ENCODE measurements at places on chromosomes 7 and 10. TPM values are rescaled to one million over a fixed set of nuclear protein-coding genes. Genes with fewer than 3 reads are reported as not detected.

DOCK1 gene
- total RNA-seq = 31.3 TPM

DNA sequence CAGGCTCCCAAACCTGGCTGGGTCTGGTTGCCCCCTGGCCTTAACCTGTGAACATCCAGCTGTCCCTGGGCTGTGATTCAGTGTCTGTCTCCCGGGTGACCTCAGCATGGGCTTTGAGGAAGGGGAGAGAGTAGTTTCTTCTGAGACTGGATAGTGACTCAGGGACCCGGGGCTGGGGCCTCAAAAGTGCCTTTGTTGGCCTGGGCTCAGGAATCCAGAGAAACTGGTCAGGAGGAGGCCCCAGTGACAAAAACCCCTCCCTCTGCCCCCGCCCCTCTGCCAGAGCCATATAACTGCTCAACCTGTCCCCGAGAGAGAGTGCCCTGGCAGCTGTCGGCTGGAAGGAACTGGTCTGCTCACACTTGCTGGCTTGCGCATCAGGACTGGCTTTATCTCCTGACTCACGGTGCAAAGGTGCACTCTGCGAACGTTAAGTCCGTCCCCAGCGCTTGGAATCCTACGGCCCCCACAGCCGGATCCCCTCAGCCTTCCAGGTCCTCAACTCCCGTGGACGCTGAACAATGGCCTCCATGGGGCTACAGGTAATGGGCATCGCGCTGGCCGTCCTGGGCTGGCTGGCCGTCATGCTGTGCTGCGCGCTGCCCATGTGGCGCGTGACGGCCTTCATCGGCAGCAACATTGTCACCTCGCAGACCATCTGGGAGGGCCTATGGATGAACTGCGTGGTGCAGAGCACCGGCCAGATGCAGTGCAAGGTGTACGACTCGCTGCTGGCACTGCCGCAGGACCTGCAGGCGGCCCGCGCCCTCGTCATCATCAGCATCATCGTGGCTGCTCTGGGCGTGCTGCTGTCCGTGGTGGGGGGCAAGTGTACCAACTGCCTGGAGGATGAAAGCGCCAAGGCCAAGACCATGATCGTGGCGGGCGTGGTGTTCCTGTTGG, at the start of gene CLDN4:
TSS of gene CLDN4 (plus strand) at position 316 of the 903 bp plus-strand sequence. CDS start at position 522, 206 bp downstream.
- no peak for DNase-seq

HECW1 gene
- 0.13 TPM for total RNA-seq

DNA sequence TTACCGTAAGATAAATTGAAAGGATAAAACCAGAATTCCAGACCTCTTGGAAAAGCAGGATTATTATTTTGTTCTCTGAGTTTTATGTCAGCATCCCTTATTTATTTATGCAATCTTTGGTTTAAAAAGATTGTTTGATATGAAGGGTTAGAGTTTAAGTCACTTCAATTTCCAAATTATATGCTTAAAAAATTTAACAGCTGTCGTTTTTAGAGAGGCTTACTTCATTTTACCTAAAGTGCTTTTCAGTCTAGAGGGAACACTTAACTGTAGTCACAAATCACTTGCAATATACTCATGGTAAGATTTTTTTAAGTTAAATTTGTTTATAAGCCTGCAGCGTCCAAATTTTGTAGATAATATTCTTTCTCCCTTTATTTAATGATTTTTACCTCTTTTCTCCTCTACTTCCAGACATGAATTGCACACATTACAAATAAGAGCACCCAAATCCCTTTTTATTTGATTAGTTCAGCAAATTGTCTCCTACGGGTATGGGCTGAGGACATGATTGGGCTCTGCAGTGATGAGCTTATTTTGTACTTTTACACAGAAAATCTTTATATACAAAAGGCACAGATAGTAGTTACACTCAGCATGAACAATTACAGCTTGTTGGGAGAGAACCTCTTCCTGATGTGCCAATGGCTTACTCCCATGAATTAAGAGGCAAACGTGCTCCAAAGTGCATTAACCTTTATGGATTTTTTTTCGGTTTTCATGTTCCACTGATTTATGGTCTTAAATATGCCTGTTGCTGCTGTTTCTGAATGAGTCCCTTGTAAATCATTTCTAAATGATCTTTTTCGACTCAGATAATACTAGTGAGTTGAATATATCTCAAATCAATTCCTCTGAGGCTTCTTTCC, 319.3 kb upstream of the LRGUK start:
- DNase-seq = no peak

OR2A5 gene
- total RNA-seq = not detected

ARHGEF35 gene
- total RNA-seq = 3.8 TPM

Data from omental fat pad (tissue), 4 donors.